Fibroblast of pulmonary artery (primary cell): ENCODE measurements at places on chromosomes 7 and 10.

- no peak for DNase-seq
Measured at GRCh38 chr7:45064047-45064725, 24.6 kb downstream of the NACAD start.

DNA sequence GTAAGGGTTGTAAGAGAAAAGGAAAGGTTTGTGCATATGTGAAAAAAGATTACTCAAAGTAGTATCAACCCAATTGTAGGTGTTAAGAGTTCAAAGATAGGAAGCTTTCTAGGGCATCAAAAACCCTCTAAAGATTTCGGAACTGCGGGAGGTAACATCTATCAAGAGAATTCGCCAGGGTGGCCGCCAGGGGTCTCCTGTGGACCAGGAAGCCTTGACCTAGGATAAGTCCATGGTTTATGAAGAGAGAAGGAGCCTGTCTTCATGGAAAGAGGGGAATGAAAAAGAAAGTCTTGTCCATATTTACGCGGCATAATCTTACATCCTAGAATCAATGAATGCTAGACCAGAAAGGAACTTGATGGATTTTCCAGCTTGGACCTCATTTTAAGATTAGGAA, 140.7 kb upstream of the CALCR start:
- DNase-seq: peak; percentile 74

- peak; percentile 25 for DNase-seq
Measured at GRCh38 chr7:897771-898376, 21.5 kb downstream of the GET4 start.

- no peak for DNase-seq
Measured at GRCh38 chr10:35398908-35399307, 62.6 kb downstream of the CCNY start.

DNA sequence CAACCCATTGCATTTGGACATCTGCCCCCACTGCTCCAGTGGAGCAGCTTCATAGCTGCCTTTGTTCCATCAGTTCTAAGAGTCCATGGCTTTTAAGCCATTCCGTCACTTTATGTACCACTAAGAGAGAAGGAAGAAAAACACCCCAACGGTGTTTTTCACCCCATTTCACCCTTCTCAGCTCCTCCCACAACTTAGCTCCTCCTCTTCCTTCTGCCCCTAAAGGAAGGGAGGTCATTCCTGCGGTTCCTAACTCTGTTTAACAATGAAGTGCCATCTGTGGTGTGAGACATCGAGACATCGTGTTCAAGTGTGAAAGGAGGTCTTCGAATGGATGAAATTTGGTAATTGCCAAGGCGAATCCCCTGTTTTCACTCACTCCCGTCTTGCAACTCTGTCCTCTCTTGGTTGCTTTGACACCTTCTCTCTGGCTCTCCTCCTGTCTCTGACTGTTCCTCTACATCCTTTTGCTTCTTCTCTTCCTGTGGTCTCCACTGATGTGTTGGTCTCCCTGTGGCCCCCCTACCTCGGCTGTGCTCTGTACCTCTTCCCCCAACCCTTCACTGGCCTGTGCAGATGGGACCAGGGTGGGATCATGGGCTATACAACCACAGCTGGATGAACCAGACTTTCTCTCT, 23.0 kb downstream of the SMKR1 start:
- no peak for DNase-seq

- peak; percentile 73 for DNase-seq
Measured at GRCh38 chr7:2157473-2158279, 75.1 kb downstream of the MAD1L1 start.

DNA sequence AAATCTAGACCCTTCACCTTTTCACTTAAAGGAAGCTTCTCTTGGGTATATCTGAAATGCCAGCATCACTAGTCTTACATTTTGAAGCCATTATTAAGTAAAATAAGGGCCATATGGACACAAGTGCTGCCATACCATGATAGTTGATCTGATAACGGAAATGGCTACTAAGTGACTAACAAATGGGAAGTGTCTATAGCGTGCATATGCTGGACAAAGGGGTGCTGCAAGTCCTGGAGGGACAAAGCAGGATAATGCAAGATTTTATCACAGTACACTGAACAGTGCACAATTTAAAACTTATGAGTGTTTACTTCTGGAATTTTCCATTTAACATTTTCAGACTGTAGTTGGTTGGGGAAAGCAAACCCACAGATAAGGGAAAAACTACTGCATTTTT, 117.9 kb downstream of the ELMO1 start:
- DNase-seq: no peak

DNA sequence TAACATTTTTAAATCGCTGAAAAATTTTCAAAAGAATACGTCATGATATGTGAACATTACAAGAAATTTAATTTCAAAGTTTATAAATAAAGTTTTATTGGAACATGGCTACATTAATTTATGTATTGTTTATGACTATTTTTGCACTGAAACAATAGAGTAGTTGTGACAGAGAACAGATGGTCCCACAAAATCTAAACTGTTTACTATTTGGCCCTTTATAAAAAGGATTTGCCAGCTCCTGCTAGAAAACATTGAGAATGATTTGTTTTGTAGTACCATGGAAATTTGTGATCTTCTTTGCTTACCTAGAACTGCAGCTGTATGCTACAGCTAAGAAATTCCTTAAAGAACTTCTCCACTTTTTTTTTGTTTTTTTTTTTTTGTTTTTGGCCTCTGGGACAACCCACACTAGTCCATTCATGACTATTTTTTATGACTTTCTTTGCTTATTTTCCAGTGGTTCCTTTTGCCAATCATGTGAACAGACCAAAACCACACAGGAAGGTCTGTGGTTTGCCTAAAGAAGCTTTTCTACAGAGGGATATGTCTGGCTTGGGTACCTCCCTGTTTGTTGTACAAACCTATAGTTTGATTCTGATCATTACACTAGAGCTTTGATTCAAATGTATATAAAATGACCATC, 55.7 kb downstream of the ST7 start:
- peak; percentile 70 for DNase-seq

GRCh38 chr7:128309976-128310375, 33.7 kb downstream of the RBM28 start:
- DNase-seq: no peak

- DNase-seq: no peak
Measured at GRCh38 chr7:141156407-141156806, 82.5 kb downstream of the TMEM178B start.

GRCh38 chr10:43204042-43204942, 62.6 kb downstream of the RASGEF1A start:
- no peak for DNase-seq

- DNase-seq: no peak
Measured at GRCh38 chr10:35208949-35209613, 82.4 kb downstream of the CREM start.

GRCh38 chr10:89478085-89478738, 57.2 kb downstream of the SLC16A12 start:
- DNase-seq: no peak

DNA sequence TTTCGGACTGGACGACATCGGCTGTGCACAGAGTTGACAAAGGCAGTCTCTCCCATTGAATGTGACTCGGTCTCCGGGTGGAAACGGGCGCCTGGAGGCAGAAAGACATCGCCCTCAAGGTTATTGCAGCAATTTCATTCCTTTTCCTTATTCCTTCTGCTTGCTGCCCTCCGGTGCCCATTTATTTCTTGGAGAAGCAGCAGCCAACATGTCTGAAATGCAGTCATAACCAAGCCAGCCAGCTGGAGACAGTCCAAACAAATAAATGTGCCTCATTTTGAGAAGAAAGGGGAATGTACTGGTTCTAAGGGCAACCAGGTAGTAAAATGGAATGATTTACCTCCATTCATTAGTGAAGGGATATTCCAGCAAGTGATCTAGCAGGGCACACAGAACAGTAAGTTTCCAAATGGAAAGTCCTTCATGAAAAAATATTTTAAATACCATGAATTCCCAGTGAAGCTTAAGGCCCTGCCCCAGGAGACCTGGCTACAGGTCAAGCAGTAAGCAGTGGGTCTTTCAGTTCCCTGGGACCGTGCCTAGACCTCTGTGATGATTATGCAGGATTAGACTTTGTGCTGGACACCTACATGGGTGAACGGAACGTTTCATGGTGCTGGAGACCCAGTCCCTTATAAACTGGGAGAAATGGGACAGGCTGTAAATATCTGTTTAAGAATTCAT, 86.6 kb downstream of the ABLIM1 start:
- no peak for DNase-seq

GRCh38 chr7:17009007-17009719, 127.4 kb upstream of the AGR3 start:
- peak; percentile 70 for DNase-seq

DNA sequence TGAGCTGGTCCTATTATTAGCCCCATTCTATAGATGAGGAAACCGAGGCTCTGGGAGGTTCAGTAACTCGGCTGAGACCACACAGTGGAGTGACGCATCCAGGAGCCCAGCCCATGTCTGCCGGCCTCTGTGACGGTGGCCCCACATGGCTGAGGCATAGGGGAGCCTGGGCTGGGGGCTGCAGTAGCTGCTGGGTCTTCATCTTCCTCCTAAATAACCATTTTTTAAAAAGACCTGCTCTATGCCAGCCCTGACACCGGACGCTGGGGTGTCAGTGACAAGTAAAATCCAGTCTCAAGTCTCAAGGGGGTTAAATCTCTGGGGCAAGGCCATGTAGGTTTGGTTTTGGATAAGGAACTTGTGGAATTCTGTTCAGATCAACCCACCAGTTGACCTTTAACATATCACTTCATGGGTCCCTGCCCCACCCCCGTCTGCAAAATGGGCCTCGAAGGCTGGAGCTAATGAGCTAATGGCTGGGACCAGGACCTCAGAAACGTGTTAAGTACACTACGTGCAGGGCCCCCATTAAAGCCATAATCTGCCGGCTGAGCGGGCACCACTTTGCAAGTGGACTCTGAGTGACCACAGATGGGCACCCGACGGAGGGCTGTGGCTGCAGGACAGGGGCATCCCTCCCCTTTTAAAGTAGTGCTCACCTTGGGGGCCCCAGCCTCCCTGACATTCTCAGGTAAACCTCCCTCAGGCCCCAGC, 136.5 kb upstream of the UNC5B start:
- no peak for DNase-seq

DNA sequence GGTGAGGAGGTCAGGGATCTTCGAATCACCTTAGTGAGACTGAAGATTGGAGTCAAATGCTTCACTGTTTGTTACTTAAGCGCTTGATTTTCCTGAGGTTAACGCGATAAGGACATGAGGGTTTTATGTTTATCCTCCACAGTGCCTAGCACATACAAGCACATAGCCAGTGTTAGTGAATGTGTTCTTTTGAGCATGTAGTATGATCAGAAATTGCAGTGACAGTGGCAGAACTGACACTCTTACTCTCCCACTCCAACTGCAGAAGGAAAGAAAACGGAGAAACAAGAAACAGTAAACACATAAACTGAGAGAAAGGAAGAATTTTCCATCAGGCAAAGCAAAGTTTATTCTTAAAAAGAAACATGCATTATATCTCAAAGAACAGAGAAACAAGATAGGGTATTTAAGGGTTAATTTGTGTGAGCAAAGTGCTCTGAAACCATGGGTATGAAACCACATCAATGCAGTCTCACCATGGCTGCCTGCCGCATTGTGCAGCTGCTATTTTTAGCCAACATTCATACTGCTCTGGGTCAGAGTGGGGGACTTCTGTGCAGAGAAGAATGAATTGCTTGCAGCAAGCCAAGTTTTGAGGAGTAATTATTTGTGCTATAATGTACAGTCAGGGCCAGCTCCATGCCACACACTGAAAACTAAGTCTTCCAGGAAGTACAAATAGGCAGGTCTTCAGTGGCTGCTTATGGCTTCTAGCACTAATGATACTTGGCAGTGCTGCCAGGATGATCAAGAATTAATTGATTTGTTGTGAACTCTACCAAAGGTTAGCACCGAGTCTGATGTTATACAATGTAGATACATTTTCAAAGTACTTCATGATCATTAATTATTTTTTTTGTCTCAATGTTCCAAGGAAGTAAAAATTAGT, 152.0 kb downstream of the MACC1 start:
- DNase-seq: peak; percentile 49
